Skin of body (tissue), 3 donors: ENCODE measurements at places on chromosomes 6 and 20. TPM values are rescaled to one million over a fixed set of nuclear protein-coding genes. Genes with fewer than 3 reads are reported as not detected.

Gene IP6K3
- 3.8 TPM for total RNA-seq

DNA sequence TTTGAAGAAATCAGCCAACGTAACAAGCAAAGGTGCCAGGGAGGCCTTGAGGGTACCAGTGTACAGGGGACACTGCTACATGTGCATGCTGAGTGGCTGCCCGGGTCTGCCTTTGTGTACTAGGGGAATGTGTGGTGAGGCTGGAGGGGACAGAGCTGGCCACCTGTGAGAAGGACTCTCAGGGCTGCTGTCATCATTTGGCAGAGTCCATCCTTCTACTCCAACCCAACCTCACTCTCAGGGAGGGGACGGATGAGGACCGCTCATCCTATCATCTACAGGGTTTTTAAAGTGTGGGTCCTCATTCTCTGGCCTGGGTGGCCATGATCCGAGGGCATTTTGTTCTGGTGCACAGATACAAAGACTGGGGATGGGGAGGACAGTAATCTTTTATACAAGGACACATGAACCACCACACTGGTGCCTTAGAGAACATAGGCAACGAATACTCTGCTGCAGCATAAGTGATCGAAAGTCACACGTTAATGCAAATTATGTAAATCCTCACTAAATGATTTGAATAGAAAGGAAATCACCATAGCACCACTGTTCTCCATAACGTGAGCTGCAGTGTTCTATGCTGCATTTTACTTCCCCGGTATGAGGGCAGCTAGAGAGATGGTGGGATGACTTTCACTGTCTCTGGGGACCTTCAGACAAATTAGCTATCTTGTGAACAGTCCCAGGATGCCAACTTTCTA is 181.4 kb downstream of the GMPR start:
- no peak for DNase-seq

DNA sequence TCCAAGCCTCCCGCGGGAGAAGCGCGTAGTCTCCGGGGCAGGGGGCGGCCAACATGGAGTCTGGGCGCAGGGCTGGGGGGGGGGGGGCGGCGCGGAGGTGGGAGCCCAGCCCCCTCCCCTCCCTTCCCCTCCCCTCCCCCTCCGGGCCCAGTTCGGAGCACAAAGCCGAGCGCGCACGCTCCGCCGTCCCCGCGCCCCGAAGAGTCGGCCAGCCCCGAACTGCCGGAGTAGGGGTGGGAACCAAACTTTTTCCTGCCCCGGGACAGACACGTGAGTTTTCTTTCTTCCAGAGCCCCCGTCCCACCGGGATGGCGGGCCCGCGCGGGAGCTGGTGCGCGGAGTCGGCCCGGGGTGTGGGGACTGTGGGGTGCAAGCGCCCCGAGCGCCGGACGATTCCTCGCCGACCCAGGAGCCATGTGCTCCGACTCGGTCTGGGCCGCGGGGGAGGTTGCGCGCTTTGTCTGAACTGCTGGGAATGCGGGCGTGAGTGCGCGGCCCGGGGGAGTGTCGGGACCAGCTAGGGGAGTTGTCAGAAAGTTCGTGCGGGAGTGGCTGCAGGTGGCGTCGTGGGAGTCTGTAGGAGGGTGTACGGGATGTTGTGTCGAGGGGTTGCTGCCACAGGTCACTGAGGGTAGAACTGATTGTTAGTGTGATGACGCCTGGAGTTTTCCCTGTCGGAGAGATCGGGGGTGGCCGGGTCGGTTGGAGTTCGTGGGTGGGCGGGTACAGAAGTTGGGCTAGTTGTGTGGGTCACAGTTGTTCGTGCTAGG is 1.2 kb downstream of the TGIF2 start:
- no peak for DNase-seq

Gene GSTA2
- total RNA-seq, result not detected

Gene C2
- total RNA-seq, result 4.9 TPM

GRCh38 chr6:33434961-33435360 is 15.1 kb downstream of the SYNGAP1 start:
- no peak for DNase-seq

DNA sequence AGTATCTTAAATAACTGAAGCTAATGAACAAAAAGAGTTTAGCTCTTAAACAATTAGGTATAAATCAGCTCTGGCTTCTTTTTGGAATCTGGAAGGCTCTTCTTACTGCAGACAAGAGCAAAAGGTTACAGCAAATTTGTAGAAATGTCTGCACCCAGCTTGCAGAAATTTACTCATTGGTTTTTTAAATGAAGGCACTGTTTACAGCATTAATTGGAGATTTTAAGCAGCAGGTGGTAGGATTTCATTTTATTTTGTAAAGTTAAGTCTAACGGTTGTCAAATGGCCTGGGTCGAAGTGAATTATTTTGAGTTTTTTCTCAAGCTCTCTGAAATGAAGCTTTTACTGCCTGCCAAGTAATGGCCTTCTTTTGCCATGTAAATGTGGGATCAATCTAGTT is 102.1 kb downstream of the NRSN1 start:
- no peak for DNase-seq

GRCh38 chr6:157559201-157559756 is 178.3 kb downstream of the ZDHHC14 start:
- DNase-seq, result no peak

DNA sequence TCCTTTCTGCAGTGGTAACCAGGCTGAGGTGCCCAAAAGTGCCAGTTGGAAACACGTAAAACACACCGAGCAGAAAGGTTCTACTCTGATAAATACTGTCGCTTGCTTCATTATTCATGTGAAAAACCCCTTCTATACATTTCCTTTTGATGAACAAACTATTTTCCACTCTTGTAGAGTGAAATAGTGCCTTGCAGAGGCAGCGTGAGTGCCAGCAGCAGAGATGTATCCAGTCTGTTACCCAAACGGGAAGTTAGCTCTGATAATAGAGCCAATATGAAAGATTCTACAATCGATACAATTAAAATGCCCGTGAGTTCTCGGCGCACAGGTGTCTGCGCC is 1.5 kb downstream of the ZBTB46 start:
- DNase-seq, result no peak

DNA sequence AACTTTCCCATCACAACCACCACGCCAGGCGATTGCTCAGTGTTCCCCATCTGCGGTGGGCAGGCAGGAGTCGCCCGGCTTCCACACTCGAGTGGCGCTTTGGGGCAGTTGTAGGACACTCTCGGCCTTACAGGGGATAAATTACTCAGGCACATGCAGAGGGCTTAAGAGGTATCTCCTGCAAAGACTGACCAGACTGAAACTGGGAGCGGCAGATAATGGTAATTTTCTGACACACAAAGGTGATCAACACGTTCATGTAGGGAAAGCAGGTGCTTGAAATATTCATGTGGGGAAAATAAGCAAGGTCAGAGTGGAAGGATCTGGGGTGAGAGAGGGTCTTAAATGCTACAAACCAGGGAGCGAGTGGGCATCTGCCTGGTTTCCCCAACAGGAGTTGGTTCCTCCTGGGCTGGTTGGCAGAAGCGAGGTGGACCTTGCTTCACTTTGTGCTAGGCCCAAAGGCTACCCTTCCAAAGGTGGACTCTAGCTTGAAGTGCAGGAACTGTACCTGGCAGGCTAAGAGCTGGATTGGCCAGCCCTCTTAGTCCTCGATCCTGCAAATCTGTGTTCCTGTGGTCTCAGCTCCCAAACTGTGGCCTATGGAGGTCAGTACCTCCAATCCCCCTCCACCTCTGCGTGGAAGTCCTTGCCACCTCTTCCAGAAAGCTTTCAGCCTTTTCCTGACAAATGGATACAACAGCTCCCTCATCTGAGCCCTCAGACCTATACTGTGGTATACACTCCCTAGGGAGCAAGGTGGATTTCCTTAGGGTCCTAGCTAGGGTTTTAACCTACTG is 16.7 kb downstream of the PLAGL2 start:
- DNase-seq, result no peak

Gene REV3L
- total RNA-seq, result 49.0 TPM

Gene ETV7
- 0.49 TPM for total RNA-seq

GRCh38 chr6:149471801-149472200 is 13.0 kb downstream of the ZC3H12D start:
- no peak for DNase-seq

DNA sequence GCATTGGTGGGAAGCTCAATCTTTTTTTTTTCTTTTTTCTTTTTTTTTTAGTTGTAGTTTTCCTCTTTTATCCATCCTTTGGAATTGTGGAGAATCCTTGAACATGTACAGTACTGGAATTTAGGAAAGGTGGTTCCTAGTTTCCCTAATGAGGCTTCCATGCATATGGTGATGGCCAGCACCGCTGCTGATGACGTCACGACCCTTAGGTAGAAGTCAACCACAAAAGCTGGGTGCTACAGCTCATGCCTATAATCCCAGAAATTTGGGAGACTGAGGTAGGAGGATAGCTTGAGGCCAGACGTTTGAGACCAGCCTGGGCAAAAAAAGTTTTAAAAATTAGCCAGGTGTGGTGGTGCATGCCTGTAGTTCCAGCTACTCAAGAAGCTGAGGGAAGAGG is 79.3 kb upstream of the SOX4 start:
- DNase-seq, result no peak

Gene THEMIS
- total RNA-seq, result 0.10 TPM

Gene FBXO5
- 11.4 TPM for total RNA-seq

DNA sequence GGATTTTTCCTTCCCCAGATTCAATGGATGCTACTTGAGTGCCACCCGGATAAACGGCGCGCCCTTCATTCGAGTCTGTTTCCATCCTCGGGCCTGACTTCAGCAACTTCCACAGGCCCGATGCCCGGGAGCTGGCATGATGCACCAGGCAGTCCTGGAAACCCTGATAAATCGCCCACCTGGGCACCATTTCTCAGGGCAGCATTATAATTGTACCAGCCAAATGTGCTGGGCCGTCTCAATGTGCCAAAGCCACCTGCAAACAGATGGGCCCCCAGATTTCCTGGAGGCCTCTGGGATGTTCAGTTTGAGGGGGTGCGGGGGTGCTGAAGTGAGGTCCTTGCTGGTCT is 65.8 kb downstream of the NOL4L start:
- no peak for DNase-seq

DNA sequence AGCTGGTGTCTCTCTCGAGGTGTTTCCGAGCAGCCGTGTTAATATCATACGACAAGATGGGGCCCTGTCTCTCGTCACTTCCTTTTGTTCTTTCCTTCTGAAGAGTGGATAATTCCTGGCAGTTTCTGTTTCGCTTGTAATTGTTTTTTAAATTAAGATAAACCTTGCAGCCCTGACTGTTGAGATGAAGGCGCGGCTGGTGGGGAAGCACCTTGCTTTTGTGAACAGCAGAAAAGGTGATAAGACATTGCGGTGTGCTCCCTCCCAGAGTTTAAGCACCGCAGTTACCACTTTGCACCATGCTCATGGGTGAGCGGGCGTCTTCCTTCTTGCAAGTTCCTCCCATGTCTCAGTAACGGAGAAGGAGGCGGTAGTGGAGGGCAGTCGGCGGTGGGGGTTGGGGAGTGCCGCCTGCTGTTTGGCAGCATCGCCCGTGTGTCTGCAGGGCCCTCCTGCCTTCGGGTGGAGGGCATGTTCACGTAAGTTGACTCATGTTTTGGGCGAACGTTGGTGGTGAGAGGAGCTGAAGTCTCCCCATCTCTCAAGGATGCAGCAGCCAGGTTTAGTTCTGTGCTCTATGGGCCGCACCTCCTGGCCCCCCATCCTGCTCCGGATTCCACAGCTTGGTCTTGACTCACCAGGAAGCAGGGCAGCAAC is 345.9 kb downstream of the TAF4 start:
- DNase-seq, result no peak

GRCh38 chr6:38495518-38495917 is 144.2 kb downstream of the BTBD9 start:
- DNase-seq, result no peak
